Stimulated activated CD4-positive, alpha-beta T cell treated with anti-CD3 and anti-CD28 coated beads, Interleukin-4, amount 100 ng/mL, for 24 hours (primary cell): ENCODE measurements at places on chromosomes 7 and 10.

- DNase-seq: no peak
Measured at GRCh38 chr10:78408671-78409472, 375.2 kb downstream of the RPS24 start.

DNA sequence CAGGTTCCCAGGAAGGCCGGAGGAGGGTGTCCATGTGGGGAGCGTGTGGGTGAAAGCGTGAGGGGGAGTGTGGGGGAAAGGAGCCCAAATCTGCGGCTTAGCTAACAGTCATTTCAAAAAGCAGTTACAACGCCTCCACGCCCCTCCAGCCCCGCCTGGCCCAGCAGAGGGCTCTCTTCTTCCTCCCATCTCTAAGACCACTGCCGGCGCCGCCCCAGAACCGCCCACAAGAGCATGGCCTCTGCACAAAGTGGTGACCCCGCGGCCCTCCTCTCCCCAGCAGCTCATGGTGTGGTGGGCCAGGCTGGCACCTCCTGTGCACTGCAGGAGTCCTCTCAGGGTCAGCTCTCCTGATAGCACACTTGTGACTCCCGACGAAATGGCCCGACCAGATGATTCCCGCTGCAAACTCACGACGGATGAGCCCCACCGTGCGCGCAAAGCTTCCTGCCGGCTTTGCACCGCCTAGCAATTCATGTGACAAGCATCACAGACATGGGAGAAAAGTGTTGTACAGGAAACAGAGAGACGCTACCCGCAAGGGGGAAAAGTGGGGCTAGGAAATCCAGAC, 12.4 kb upstream of the HUS1 start:
- peak; percentile 84 for DNase-seq

DNA sequence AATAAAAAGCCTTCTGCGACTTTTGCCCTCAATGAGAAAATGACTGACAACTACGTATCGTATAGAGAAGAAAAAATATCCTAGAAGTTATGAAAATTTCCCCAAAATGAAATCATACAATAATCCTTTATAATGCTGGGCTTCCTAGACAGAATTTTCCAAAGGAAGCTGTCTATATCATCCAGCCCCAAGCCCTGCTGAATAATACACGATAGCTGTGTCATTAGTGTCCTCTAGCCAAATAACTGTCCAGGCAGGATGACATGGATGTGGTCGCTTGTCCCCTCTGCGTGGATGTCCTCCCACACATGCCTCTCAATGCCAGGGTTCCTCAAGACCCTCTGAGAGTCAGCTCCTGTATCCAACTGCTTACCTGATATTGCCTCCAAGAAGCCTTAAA, 61.7 kb upstream of the ECHDC3 start:
- no peak for DNase-seq

DNA sequence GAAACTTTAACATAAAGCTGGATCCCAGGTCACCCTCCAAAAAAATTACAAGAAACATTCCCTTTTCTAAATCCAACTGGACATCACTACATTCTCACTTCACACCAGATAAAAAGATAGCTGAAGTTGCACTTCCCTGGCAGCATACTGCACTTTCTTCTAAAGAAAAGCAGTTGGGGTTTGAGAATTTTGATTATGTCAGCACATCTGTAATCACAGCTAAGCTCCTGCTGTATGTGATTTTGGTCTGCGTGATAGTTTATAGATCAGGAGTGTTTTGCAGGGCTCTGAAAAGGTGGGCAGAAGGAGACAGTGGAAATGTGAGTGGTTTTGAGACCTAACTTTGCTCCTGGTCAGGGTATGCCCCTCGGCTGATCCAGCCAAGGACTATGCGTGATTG, 199.1 kb upstream of the AKR1E2 start:
- no peak for DNase-seq

DNA sequence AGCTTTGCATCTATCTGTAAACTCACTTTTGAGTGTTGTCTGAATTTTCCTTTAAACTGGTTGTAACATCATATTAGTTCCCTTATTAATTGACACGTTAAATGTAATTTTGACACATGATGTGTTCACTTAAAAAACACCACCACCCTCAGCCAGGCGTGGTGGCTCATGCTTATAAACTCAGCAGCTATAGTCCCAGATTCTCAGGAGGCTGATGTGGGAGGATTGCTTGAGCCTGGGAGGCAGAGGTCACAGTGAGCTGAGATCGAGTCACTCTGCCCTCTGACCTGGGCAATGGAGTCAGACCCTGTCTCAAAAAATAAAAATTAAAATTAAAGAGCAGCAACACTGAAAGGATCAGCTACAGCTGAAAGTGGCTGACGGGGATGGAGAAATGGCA, 60.0 kb upstream of the CYTH3 start:
- DNase-seq: no peak
